ENCODE measurements at places on chromosomes 12 and 14. TPM values are rescaled to one million over a fixed set of nuclear protein-coding genes. Genes with fewer than 3 reads are reported as not detected.

DNA sequence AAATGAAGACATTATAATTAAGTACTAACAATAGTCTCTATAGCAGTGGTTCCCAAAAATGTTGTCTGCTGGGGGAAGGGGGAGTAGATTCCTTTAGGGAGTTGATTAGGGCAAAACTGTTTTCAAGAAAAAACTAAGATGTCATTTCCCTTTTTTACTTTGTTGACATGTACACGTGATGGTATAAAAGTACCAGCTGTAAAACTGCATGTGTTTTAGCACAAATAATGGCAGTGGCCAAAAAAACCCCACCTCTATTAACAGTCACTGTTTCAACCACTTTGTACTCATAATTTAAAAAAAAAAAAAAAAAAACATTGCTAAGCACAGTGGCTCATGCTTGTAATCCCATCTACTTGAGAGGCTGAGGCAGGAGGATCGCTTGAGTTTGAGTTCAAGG is 61.7 kb downstream of the PPP1R12A start:
- DNase-seq: no peak

NKX2-1 gene
- polyA plus RNA-seq: not detected

DNA sequence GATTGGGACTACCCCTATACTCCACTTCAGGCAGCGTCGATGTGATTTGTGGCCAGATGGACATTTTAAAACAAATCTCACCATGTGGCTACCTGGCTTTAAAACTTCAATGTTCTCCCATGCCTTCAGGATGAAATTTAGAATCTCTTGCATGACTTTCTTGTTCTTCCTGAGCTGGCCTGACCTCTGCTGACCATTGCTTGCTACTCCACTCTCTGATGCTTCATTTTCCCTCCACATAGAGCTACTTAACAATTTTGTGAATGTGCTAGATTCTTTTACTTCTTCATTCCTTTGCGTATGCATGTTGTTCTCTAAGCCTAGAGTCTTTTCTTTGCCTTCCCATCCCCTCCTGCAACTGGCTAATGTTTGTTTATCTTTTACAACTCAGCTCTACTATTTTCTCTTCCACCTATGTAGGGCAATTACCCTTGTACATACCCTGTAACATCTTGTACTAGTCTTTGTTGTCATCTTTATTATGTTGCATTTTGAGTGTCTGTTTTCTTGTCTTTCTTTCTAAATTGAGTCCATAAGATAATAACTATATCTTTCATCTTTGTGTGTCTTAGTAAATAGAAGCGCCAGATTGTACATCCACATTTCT is 41.2 kb downstream of the YLPM1 start:
- DNase-seq: peak; percentile 13

DNA sequence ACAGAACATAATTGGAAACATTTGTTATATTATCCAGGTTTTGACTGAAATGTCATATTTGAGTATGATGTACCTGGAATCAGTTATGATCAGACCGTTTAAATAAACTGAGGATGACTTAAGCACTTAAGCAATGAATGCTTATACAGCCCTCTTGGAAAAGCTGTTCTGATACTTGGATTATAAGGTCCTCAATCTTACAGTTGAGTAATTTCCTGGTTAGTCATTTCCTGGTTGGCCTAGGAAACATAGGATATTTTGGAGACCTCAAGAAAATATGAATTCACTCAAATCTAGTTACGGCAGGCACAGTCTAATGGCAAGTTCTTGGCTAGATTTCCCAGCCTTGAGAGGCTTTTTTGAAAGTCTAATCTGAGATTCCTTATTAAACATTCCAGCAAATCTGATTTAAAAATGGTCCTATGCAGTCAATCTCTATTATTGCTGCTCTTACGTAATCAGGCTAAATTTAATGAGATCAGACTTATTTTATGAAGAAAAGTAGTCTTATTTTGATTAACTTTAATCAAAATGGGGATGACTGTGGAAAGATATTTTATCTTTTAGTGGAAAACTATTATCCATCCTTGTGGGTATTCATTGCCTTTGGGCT is 447.2 kb downstream of the SNAPC1 start:
- peak; percentile 26 for DNase-seq
